GM12891 (cell line): ENCODE measurements at places on chromosomes 6 and 20.

DNA sequence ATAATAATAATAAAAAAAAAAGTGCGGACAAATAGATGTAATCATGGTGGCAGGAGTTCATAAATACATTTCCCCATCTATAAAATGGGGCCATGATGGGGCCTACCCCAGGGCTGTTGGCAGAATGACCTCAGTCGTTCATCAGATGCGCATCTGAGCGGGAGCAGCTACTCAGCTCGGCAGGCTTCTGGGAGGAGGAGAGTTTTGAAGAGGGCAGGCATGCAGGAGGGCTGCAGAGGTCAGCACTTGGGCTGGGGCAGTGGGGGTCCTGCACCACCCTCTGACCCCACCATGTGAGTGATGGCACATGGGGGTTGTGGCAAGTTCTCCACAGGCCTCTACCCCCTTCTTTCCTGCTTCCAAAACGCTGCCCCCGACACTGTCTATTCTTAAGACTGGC lies 373.5 kb downstream of the ZFAND3 start:
- no peak for DNase-seq

GRCh38 chr6:15480525-15480924 lies 182.3 kb downstream of the DTNBP1 start:
- no peak for DNase-seq

DNA sequence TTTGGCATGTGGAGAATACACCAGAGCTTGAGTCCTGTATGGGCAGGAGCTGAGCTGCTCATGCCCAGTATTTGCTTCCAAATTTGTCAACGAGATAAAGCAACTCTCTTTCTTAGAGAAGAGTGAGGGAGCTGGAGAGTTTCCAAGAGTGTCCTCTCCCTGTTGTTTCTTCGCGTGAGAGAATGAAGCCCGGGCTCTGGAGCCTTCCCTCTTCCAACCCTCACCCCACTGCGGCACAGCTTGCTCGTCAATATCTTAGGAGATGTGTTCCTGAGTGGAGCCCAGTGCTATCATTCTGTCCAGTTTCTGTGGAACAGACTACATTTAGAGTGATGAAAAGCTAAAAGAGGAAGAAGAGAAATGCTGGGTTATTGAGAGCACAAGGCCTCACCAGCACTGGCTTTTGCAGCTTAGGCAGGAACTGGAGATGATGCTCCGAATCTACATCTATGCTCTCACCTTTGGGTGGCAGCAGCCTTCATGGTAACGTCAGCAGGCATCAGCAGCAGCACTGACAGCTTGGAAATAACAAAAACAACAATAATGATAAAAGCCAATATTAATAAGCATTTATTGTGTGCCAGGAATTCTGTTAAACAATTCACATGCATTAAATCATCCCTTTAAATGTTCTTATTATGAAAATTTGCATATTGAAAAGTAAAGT lies 66.5 kb upstream of the TFB1M start:
- DNase-seq, result no peak

GRCh38 chr20:22071841-22072240 lies 366.4 kb downstream of the PAX1 start:
- no peak for DNase-seq

- DNase-seq, result no peak
Observed at GRCh38 chr6:84415068-84415467, 187.6 kb upstream of the CEP162 start.
